GM23248 (cell line): ENCODE measurements at places on chromosomes 1 and 21.

- DNase-seq: no peak
Measured at GRCh38 chr1:165495858-165496205, 48.0 kb upstream of the LRRC52 start.

- DNase-seq: no peak
Measured at GRCh38 chr1:4093856-4094565, 193.9 kb upstream of the C1orf174 start.

DNA sequence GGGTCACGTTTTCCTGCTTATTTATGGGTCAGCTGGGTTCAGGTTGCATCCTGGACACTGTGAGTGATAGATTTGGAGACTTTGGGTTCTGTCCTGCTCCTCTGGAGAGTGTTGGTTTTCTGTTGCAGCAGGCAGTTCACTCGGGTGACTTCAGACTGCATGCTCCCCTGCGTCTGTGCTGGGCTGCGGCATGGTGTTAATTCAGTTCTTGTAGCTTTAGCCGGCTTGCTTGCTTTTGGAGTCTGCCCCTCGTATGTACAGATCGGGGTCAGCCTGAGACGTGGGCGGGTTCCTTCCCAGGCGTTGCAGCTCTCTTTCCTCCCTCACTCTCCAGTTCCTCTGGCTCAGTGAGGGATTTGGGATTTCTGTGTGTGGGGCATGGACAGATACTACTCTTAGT lies 38.0 kb downstream of the PCNT start:
- no peak for DNase-seq

DNA sequence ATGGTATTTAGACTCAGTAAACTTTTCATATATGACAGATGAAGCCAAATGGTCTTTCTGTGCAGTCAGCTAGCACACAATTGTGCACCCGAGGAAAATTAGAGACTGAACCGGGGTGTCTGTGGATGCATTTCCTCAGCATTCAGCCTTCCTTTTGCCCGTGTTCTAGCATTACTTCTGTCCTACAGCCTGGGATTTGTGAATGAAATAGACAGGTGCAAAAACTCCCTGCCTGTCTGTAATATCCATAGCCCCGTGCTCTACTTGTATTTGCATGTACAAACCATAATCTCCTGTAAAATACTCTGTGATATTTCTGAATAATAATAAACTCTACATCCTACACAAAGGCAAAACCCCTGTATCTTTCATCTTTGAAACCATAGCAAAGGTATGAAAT lies 64.8 kb upstream of the LGALS8 start:
- DNase-seq: no peak

- DNase-seq: no peak
Measured at GRCh38 chr1:207799989-207800648, 48.3 kb downstream of the CD46 start.
